Testis (tissue), 5 donors: ENCODE measurements at places on chromosomes 11 and 22.
A peak's percentile ranks its signal among the peaks of the same experiment; 100 is the strongest.

DNA sequence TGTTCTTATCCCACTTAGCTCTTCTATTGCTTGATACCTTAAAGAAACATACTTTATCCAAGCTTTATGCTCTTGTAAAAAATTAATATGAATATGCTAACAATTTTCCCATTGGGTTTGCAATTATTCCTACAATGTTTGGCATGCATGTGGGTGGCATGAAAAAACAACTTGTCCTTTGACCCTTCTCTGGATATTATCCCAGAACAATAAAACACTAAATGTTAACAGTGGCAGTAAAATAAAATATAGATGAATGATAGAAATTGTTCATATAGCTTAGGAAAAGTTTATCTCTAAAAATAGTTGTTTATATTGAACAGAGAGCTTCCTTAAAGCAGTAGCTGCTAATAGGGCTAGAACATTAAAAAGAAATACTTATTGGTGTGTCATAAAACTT lies 860.5 kb upstream of the LRRC4C start:
- DNase-seq, result no peak
- H3K27me3 ChIP-seq, result no peaks in the 10 kb centered on the region
- no peaks in the 10 kb centered on the region for H3K36me3 ChIP-seq
- H3K27ac ChIP-seq, result no peak overlapping the region

GRCh38 chr11:75244052-75244814 lies 3.7 kb downstream of the TPBGL start:
- H3K4me3 ChIP-seq, result no peak overlapping the region
- no peaks in the 10 kb centered on the region for H3K36me3 ChIP-seq
- no peak overlapping the region for H3K27ac ChIP-seq
- peak; percentile 9 for DNase-seq
- H3K27me3 ChIP-seq, result no peaks in the 10 kb centered on the region

- no peaks in the 10 kb centered on the region for H3K36me3 ChIP-seq
- DNase-seq, result no peak
- peaks cover 13% of the 10 kb centered on the region for H3K4me1 ChIP-seq
- no peak overlapping the region for H3K27ac ChIP-seq
- H3K4me3 ChIP-seq, result no peak overlapping the region
- no peaks in the 10 kb centered on the region for H3K27me3 ChIP-seq
Observed at GRCh38 chr11:128492903-128493569, 94.3 kb downstream of the ETS1 start.

GRCh38 chr22:19407649-19408606 lies 23.6 kb downstream of the HIRA start:
- H3K27ac ChIP-seq, result no peak overlapping the region
- no peak for DNase-seq
- H3K36me3 ChIP-seq, result no peaks in the 10 kb centered on the region
- no peaks in the 10 kb centered on the region for H3K27me3 ChIP-seq
- no peaks in the 10 kb centered on the region for H3K4me1 ChIP-seq
- H3K4me3 ChIP-seq, result no peak overlapping the region

- no peaks in the 10 kb centered on the region for H3K36me3 ChIP-seq
- H3K4me1 ChIP-seq, result no peaks in the 10 kb centered on the region
- H3K27me3 ChIP-seq, result no peaks in the 10 kb centered on the region
- no peak overlapping the region for H3K4me3 ChIP-seq
Observed at GRCh38 chr11:12882670-12883069, 126.4 kb upstream of the RASSF10 start.

DNA sequence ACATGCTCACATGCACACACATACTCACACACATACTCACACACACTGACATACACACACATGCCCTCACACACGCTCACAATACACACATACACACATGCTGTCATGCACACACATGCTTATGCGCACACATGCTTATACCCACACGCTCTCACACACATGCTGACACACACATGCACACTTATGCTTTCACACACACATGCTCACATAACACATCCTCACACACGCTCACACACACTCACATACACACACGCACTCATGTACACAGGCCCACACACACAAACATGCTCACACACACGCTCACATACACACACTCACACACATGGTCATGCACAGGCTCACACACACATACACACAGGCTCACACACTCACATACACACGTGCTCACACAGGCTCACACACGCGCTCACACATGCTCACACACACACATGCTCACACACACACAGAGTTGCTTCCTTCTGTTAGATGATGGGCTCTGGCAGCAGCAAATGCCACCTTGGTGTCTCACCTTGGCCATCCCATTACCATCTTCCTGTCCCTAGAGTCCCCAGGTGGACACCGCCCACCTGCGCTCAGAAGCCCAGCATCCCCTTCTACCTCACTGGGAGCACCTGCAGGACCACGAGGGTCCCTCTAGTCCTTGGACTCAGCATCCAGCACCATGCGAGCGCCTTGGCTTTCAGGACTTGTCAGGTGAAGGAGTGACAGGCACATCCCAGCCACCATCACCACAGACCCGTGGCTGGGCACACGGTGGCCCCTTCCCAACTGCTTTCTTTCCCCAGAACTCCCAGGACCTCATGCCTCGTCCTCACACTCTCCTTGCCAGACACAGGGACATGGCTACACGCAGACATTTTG lies 44.9 kb upstream of the CCND1 start:
- no peaks in the 10 kb centered on the region for H3K27me3 ChIP-seq
- no peak for DNase-seq
- H3K36me3 ChIP-seq, result no peaks in the 10 kb centered on the region
- H3K4me1 ChIP-seq, result no peaks in the 10 kb centered on the region
- H3K4me3 ChIP-seq, result no peak overlapping the region
